NCI-H1105 (cell line): ENCODE measurements at places on chromosomes 6 and 20.
A peak's percentile ranks its signal among the peaks of the same experiment; 100 is the strongest.

- peak; percentile 39 for DNase-seq
Observed at GRCh38 chr6:22956029-22956681, 386.8 kb downstream of the HDGFL1 start.

DNA sequence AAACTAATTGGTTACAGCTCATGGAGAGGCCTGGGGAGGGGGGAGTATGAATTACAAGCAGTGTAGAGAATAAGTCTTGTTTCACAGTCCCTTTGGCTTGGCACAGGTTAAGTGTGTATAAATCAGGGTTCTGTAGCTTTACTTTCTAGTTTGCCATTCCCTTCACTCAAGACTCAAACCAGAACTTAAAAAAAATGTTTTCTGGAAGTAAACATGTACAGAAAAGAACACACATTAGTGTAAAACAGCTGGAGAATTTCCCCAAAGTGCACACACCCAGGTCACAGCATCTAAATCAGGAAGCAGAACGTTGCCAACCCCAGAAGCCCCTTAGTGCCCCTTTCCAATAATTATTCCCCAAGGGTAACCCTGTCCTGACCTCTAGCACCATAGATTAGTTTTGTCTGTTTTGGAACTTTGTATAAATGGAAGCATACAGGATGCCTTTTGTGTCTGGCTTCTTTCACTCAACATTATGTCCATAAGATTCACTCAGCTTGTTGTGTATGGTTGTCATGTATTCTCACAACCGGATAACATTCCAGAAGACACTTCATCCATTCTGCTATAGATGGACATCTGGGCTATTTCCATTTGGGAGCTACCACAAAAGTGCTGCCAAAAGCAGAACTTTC lies 33.7 kb upstream of the SCUBE3 start:
- DNase-seq, result no peak

DNA sequence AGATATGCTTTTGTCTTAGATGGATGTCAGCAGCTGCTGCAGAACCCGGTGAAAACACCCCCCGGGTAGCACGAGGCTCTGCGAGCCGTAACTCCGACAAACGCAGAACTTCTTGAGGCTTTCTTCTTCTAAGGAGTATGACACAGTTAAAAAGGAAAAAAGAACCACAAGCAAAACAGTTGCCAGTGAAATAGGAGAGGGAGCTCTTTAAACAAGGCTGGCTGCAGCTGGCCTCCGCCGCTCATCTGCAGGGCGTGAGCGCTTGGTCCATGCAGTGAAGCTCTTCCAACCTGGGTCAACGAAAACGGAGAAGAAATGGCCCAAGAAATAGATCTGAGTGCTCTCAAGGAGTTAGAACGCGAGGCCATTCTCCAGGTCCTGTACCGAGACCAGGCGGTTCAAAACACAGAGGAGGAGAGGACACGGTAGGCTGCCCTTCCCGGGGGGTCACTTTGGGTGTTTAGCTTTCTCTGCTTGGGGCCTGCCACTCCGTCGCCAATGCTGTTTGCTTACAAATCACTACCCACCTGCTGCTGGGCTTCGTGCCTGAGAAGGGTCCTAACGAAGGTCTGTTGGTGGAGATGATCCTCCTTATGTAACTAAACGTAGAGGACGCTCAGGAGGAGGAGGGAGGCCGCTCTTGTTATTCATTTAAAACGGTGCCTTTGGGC lies 13.2 kb downstream of the SYTL3 start:
- DNase-seq, result peak; percentile 73

DNA sequence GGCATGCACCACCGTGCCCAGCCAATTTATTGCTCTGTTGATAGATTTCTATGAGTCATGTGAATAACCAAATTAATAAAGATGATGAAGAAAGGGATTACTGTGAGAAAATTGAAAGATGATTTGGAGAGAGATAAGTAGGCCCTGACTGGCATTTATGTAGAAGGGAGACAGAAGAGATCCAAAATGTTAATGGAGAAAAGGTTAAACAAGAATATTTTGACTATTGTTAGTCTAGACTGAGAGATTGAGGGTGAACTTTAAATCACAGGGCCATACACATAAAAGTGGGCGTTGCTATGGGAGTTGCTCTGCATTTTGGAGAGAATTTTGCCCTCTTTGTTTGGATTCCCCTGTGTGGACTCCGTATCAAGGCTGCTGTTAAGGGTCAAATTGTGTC lies 68.9 kb upstream of the SCAF8 start:
- no peak for DNase-seq

DNA sequence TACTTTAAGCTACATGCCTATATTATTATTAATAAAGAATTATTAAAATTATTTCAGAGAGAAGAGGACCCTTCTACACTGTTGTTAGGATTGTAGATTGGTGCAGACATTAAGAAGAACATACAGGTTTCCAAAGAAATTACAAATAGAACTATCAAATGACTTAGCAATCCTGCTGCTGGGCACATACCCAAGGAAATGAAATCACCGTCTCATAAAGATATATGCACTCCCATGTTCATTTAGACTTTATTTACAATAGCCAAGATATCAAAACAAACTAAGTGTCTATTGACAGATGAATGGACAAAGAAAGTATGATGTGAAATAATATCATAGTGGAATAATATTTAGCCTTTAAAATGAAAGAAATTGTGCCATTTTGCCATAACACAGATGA lies 687.7 kb upstream of the POU3F2 start:
- no peak for DNase-seq

- DNase-seq, result no peak
Observed at GRCh38 chr6:70811788-70812187, 144.1 kb downstream of the SMAP1 start.

DNA sequence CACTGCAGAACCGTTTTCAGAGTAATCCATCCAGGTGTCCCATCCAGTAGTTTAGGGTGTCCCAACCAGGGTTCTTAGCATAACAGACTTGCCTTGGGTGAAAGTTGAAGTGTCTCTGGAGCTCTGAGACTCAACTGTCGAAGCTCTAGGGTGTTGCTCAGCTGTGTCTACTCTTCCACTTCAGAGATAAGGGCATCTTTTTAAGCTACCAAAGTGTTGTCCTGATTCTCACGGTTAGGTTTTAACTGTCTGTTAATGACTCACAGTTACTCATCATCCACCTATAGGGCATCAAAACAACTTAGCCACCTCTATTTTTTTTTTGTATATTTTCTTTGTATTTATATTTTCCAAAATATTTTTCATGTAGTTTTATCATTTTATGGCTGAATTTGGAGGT lies 36.9 kb upstream of the TBX18 start:
- DNase-seq, result no peak

DNA sequence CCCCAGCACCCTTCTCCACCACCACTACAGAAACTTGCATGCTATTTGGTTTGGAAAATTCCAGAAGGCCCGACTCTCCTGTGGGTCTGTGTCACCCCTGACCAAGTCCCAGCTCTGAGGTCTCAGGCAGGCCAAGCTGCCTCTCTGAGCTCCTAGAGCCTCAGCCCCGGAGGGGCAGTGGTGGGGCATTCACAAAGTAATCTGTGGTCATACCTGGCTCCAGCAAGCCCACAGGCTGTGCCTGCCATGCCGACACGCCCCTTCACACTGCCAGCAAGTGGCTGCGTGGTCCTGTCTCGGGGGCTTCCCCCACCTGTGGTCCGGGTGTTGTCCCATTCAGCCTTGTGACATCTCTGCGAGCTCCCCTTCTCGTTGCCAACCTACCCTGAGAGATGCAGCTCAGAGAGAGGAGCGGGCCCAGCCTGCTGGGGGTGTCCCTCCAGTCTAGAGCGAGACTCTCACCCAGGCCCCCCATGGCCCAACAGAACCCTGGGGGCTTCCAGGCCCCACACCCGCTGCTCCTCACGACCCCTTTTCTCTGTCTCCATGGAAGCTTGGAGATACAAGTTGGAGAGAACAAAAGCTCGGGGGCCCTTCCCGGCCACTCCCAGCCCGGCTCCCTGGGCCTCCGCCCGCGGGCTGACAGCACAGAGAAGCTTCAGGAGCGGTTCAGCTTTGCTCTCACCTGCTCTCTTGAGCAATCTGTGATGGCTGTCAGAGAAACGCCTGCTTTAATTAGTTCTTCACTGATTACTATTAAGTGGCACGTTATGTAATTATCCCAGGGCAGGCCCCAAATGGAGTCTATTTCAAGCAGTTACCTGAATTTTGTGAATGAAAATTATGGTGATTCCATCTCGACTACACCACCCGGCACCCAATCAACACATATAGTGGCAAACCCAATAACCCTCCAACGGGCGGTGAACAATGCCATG lies 147.7 kb upstream of the PHACTR3 start:
- no peak for DNase-seq

- DNase-seq, result no peak
Observed at GRCh38 chr6:129663531-129663930, 46.4 kb downstream of the ARHGAP18 start.

DNA sequence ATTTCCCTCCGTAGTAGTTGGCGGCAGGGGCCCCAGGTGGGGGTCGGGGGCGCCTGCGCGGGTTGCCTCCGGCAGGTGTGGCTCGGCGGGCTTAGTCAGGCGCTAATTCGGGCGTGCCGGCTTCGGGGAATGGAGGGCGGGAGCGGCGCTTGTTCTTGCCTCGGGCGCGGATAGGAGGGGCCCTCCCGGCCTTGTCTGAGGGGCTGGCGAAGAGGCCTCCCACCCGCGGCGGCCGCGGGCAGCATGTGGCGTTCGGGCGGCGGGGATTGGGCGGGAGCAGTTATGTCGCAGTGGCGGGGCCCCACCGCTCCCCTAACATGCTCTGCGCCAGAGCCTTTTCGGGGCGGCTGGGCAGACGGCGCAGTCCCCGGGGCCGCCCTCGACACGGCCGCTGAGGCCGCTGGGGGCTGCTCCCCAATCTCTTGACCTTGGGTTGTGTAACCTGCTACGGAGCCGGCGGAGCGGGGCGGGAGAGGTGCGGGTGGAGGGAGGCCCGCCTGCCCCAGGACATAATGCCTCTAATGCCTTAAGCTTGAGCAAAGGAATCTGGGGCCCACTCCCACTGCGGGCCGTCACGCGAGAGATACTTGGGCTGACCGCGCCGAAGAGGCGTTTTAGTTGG lies 1.1 kb downstream of the AMD1 start:
- DNase-seq, result peak; percentile 69

GRCh38 chr6:32960563-32960962 lies 7.7 kb upstream of the HLA-DMA start:
- DNase-seq, result no peak

DNA sequence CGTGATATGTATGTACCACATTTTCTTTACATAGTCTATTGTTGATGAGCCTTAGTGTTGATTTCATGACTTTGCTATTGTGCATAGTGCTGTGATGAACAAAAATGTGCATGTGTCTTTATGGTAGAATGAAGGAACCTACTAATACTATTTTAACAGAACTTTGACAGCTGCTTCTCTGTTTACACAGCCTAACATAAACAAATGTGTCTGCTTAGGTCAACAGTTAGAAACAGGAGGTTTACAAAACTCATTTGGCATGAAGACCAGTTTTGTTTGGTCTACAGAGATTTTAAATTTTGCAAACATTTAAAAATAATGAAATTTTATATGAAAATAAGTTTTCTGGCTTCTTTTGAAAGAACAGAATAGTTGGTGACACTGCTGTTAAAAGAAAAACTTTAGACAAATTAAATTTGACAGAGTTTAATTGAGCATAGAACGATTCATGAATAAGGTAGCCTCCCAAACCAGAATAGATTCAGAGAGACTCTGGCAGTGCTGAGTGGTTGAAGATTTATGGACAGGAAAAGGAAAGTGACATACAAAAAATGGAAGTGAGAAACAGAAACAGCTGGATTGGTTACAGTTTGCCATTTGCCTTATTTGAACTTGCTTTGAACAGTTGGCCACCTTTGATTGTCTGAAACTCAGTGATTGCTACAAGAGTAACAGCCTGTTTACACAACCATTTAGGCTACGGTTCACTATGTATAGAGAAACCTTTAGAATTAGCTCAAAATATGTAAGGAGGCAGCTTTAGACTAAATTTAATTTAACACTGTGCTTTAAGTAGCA lies 715.8 kb upstream of the HS3ST5 start:
- DNase-seq, result no peak

DNA sequence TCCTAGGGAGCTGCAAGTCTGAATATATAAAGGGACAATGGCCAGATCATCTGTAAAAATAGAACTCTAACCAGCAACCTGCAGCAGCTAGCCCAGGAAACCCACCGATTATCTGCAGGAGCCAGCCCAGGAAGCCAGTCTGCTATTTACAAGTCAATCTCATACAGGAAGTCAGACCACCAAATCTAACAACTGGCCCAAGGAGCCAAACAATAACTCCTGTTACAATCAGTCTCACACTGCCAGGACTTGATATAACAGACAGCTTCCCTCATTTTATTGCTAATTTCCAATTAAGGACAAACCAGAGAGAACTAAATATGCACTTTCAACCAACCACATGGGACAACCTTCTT lies 14.4 kb upstream of the RIN2 start:
- no peak for DNase-seq
